ENCODE measurements at places on chromosomes 2 and 18.

GRCh38 chr2:232275670-232276069 lies 102.9 kb upstream of the ALPP start:
- DNase-seq: no peak

GRCh38 chr2:1781291-1782080 lies 37.2 kb upstream of the PXDN start:
- peak; percentile 1 for DNase-seq

DNA sequence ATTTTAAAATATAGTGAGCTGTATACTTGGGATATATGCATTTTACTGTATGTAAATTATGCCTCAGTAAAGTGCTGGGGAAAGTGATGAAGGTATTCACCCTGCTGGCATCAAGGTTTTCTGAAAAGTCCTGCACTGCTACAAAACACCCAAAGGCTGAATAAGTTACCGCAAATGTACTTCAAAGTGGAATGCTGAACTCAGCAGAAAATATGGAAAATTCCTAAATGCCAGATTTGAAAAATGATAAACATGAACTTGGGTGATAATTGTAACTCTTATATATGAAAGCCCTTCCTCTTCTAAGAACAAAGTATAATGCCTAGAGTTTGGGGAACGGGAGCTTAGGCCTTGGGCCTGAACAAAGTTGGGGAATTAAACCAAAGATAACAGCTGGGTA lies 133.0 kb downstream of the GALNT1 start:
- no peak for DNase-seq

DNA sequence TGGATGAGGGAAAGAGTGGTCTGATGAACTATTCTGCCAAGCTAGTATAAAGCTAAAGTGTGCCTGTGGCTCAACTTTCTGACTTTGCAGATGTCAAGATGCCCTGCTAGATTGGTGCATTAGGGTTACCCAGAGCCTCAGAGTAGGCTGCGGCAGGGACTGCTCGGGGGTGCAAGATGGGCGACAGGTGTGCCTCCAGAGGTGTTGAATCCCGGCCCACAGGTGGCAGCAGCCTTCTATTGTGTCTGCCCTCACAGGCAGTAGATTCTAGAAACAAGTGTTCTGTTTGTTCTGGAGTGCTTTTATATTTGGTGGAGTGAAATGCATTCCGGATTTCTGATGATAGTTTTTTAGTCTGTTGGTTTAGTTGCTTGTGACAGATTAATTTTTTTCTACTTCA lies 131.6 kb upstream of the IL1R2 start:
- no peak for DNase-seq

- DNase-seq: no peak
Observed at GRCh38 chr2:221606424-221606823, 34.3 kb upstream of the EPHA4 start.

Data from HCT116 (cell line).